ENCODE measurements at places on chromosomes 2 and 18.

DNA sequence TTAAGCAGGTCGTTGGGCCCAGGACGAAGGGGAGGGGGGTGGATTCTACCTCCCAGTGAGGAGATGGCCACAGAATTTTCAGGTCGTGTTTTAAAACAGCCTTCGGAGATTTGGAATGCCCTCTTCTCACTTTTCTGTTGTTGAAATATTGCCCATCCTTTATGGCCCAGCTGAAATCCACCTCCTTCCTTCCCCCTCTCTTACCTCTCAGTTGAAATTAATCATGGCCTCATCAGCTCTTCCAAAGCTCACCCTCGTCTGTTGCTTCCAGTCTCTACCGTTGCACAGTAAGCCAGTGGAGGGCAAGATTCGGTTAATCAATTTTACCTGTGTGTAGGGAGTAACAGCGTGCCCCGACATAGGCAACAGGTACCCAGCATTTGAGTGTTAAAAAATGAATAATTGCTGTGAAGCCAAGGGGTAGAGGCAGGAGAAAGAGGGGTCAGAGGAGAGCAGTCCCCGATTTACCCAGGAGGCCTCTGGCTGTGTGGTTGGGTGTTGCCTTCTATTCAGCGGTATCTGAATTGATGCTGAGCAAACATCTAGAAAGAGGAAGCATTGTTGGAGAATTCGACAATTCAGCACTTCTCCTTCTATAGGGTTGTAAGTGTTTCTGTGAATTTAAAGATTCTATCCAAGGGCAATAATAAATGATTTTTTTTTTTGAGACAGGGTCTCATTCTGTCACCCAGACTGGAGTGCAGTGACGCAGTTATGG, 8.6 kb upstream of the PDIA6 start:
- DNase-seq = no peak

GRCh38 chr2:219542931-219543595, 546 bp downstream of the CHPF start:
- DNase-seq = peak; percentile 71

DNA sequence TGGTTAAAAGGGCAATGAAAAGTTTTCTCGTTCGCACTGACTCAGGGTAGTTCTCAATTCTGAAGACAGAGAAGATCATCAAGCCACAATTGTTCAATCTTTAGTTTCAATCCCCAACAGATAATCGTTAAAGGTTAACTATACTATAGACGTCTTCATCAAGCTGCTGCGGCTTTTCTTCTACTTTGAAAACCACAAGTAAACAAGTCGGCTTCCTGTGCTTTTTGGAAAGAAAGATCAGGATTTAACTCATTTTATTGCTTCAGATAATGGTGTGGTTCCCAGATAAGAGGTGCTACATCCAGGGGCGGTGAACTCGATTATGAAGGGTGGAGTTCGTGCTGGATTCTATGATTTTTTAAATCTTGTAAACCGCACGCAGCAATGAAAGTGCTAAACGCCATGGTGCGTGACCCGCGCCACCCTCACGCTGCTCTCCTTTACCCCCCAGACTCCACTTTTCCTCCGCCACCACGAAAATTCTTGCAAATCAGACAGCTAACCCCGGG, 545 bp upstream of the CDCA7 start:
- DNase-seq = no peak

- DNase-seq = no peak
Observed at GRCh38 chr2:212957624-212958023, 193.8 kb downstream of the IKZF2 start.

DNA sequence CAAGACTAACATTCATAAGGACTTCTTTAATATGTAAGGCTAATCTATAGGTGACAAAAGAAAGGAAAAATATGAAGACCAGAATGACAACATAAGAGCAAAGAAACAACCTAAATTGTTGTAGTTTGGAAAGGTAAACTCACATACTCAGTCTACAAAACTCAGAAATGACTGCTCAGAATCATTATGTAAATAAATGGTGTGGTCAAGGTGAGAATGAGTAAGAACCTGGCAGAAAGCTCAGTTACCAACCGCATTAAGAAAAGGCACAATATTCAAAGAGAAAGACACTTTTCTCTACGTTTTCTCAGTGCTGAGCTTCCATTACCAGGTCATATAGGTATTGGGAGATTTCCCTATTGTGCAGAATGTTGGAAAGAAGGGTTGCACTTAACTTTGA, 15.8 kb downstream of the ATF2 start:
- DNase-seq = no peak

- DNase-seq = peak; percentile 87
Observed at GRCh38 chr18:46281185-46282176, 177.3 kb downstream of the HAUS1 start.

DNA sequence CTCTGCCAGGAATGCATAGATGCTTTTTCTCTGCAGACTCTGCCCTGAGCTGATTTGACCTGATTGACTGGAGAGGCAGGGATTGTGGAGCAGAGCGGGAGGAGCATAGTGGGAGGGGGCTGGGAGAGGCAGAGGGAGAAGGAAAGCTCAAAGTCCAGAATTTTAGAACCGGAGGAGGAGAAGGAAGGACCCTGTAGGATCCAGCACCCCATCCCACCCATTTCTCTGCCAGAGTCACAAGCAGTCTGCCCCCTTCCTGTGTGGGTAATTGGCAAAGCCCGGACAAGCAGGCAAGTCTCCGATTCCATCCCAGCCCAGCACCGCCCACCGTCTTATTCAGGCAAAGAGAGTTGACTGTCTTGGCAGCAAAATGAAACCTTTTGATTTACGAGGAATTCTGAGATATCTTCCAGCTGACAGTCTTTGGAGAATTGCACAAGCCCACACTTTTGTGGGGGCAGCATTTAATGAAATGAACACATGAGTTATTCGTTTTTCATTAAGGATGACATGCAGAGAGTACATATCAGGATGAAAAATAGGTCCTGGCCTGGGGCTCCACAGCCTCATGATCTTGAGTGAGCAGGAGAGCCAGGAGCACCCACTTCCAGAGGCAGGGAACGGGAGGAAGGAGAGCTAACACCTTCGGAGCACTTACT, 103.1 kb downstream of the MCFD2 start:
- DNase-seq = peak; percentile 89

GRCh38 chr2:59029058-59029457, 787.9 kb upstream of the FANCL start:
- DNase-seq = no peak

GRCh38 chr2:180412219-180412618, 405.1 kb upstream of the CWC22 start:
- DNase-seq = no peak

DNA sequence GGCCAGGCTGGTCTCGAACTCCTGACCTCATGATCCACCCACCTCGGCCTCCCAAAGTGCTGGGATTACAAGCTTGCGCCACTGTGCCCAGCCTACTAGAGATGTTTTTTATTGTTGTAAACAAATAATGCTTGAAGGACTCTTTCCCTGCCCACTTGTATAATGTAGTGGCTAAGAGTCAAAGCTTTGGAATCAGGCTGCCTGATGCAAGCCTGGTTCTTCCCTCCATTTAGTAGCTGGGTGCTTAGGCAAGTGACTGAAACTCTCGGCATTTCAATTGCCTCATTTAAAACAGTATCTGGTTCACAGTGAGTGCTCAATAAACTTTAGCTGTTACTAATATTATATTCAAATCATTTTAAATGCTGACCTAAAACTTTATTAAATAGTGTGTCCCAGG, 264.0 kb upstream of the FBXO11 start:
- DNase-seq = no peak

- no peak for DNase-seq
Observed at GRCh38 chr2:20615466-20616241, 35.2 kb downstream of the HS1BP3 start.

DNA sequence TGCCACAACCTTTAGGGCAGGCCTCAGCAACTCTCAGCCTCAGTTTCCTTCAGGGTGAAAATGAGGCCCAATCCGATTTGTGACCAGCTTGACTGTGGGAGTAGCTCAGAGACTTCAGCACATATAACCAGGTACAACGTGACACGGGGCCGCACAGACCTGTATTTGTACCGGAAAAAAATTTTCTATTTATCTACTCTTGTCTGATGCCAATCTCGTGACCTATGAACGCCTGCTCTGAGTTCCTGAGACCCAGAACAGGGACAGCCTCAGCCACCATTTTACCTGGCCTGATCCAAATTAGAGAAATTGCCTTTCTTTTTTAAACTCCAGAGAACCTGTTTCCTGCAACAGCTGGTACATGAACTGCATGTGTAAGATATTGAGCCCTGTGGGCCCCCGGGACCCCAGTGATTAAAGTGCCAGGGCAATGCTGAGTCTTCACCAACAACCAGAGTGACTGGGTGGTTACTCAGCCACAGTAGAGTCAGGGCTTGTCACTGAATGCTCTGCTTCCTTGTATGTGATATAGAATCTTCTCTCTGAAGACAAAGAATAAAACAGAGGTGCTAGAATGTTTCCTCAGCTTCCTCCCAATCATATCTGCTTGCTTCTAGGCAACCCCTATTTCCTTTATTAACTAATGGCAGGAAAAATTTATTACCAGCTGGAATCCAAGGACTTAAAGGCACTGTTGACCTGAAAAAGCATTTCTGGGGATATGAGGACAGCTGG, 47.8 kb upstream of the FZD7 start:
- DNase-seq = no peak

DNA sequence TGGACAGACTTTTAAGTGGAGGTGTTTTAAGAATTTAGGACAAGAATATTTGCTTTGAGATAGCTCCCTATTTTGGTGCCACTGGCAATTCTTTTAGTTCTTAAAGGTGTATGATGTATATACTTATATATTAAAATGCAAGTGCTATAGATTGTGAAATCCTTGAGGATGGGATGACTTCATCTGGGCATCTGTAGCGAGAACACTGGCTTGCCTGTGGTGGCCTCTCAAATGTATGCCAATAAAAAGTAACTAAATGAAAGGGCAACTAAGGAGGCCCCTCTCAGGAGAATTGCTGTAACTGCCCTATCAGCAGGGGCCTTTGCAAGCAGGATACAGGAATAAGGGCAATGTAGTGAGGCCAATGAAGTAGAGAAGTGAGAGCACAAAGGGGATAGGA, 2.6 kb upstream of the THUMPD2 start:
- DNase-seq = no peak

DNA sequence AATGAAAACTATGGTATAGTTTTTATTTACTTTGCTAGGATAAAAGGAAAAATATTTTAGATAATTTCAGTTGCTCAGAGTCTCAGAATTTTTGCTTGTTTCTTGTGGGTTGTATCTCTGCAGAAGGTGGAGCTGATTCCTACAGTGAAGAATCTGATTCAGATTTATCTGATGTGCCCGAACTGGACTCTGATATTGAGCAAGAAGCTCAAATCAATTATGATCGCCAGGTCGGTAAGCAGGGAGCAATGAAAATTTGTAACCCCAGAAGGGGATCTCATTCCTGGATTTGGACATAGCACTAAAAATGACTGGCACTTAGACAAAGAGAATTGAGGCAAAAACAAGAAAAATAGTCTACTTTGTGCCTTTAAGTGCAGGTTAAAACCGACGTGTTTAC, 140.2 kb downstream of the EML6 start:
- DNase-seq = no peak

- DNase-seq = no peak
Observed at GRCh38 chr2:68365087-68365486, at the start of gene PLEK. Gene PLEK, plus strand, starts transcription at chr2:68365282. Its CDS starts 70 bp downstream, at chr2:68365352.

GRCh38 chr2:183416753-183417152, 292.5 kb downstream of the NUP35 start:
- no peak for DNase-seq

GRCh38 chr2:147051814-147052213, 793.0 kb upstream of the ACVR2A start:
- no peak for DNase-seq

GRCh38 chr2:157699806-157700205, 71.1 kb upstream of the ACVR1C start:
- no peak for DNase-seq

- DNase-seq = peak; percentile 66
Observed at GRCh38 chr2:127770973-127771735, 39.8 kb downstream of the WDR33 start.

DNA sequence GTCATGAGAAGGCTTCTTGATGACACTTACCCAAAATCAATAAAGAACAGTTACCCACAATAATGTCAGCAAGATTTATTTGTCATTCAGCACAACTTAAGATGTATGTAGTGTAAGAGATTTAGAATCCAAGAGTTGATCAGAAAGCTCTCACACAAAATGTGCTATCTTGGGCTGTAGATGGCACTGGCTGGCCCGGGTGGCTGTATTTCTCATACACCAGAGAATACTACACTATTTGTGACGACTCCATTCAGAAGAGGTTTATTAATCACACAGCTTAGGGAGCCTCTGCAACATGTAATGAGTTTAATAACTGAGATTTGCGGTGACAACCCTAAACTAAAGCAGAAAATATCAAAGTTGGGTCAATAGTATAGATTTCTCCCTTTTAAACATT, 530.4 kb upstream of the KLHL29 start:
- no peak for DNase-seq

DNA sequence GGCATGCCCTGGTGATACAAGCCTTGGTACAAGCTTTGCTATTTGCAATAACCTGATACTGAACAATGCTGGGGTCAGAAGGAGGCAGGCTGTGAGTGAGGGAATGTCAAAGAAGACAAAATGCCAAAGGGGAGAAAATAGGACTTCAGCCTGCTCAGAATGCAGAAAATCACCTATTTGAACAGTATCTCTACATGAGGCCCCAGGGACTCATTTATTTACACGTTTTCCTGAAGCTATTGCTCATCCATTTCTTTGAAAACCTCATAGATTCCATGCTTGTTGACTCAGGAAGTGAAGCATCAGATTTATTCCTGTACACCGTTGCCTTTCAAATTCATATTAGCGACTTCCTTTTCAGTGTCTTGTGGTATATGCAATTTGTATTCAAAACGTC, 69.4 kb upstream of the CBLN2 start:
- no peak for DNase-seq

- no peak for DNase-seq
Observed at GRCh38 chr2:20197192-20197591, 27.7 kb downstream of the SDC1 start.

- DNase-seq = no peak
Observed at GRCh38 chr2:40394031-40394430, 57.9 kb downstream of the SLC8A1 start.

- DNase-seq = peak; percentile 17
Observed at GRCh38 chr2:27441958-27442919, at the start of gene KRTCAP3. Gene KRTCAP3, plus strand, starts transcription at chr2:27442381. Its CDS starts 32 bp downstream, at chr2:27442413.

- DNase-seq = peak; percentile 68
Observed at GRCh38 chr2:172710584-172711047, 25.0 kb upstream of the RAPGEF4 start.

- no peak for DNase-seq
Observed at GRCh38 chr18:57727952-57728807, 74.9 kb downstream of the ATP8B1 start.

DNA sequence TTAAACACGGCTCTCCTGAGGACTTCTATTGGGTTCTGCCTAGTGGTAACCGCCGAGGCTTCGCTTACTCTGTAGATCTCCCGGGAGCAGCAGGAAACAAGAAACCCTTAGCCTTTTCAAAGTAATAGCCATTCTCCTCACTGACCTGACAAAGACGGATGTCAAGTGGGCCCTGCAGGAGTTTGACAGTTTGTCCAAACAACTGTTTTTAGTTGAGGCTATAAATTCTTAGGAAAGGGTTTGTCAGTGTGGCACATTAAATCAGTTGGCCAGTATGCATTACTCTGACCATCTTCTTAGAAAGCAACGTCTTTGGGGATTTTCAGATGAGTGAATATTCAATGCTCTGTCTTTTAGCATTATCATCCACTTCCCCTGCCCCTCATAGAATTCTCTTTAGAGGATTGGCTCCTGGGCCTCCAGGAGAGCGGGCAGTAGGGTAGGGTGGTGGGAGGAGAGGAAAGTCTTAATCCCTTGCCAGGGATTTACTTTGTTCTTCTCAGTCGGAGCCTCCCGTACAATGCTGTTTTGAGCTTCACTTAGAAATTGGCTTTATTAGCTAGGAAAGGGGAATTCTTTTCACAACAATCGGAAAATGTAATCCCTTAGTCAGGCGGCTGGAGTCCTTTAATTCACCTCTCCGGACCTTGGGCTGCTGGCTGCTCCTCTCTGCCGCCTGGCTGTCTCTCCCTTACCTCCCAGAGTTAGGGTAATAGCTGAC, 13.3 kb upstream of the C18orf32 start:
- no peak for DNase-seq
